ENCODE measurements at places on chromosomes 2 and 18. TPM values are rescaled to one million over a fixed set of nuclear protein-coding genes. Genes with fewer than 3 reads are reported as not detected.

Gene ZNF521
- 1.2 TPM for total RNA-seq

Gene PREPL
- 19.2 TPM for total RNA-seq

Gene FASTKD1
- 12.6 TPM for total RNA-seq

Gene ASB18
- total RNA-seq = not detected

Gene ALLC
- total RNA-seq = not detected

Gene ALKAL2
- 22.5 TPM for total RNA-seq

Gene ANKRD30BL
- total RNA-seq = not detected

Gene CPS1
- total RNA-seq = 0.23 TPM

Gene SNORC
- total RNA-seq = 2.1 TPM

Gene NT5DC4
- not detected for total RNA-seq

Gene SCG2
- 43.3 TPM for total RNA-seq

Gene LRRTM4
- total RNA-seq = not detected

DNA sequence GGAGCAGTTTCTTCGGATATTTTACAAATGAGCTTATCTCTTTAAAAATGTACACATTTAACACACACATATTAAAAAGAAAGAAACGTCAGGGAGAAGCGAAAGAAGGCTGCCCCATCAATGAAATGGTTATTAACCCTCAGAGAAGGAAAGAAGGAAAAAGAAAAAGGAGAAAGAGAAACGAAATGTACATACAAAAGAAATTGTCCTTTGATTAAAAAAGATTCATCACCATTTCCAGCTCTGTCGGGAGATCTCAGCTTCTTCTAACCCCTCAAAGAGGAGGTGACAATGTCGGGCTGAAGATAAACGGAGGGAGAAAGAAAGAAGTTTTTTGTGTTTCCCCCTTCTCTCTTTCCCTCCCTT is 1.5 kb downstream of the IKZF2 start:
- DNase-seq = no peak

DNA sequence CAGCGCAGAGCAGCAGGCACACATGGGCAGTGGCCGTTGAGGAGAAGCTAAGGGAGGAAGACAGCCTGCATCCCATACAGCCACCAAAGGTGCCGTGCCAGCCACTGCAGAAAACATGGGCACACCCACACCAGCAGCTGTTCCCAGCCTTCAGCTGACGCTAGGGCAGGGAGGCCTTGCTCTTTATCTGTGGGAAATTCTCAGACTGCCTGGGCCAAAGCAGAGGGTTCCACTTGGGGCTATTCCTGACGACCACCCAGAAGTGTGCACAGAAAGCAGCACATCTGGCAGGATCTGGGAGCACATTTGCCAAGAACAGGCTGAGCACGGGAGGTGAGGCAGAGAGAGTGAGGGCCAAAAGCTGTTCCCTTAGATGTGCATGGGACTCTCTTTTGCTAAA is 101.3 kb upstream of the SOX11 start:
- no peak for DNase-seq

DNA sequence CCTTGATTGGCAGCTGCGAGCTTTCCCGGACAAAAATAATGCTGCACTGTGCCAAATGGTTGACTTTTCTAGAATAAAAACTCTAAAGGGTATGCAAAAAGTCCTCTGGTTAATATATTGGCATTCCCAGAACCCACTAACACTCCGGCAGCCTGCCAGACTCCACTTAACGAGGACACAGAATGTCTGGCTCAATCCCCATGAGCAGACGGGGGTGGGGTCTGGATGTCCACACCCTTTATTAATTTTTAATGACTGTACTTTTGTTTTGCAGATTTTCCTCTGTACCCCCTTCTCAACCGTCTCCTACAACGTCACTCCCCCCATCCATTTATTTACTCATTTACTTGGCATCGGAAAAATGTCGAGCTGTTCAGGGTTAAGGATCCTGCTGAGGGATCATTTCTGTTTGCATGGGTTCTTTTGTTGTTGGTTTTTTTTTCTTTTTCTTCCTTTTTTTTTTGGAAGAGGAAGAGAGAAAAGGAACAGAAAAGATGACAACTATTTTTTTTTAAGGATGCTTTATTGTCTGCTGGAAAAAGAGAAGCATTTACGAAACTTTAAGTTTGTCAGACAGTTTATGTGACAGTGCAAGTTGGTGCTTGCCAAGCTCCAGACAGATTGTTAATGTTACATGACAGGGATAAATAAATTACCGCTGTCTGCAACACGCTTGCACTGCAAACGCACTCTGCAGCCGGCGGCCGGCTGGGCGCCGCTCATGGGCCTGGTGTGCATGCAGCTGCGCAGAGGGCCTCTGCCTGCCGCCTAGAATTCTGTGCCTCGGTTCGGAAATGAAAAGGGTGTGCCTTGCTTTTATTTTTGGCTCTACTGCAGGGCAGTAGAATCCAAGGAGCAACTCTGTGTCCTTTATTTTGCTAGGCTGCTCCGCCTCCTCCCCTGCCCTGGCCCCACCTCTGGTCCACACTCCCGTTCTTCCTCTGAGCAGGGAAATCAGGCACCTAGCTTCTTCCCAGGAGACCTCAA is 3.6 kb downstream of the LDLRAD4 start:
- DNase-seq = no peak

- no peak for DNase-seq
Measured at GRCh38 chr2:189506514-189506976, 65.3 kb downstream of the WDR75 start.

DNA sequence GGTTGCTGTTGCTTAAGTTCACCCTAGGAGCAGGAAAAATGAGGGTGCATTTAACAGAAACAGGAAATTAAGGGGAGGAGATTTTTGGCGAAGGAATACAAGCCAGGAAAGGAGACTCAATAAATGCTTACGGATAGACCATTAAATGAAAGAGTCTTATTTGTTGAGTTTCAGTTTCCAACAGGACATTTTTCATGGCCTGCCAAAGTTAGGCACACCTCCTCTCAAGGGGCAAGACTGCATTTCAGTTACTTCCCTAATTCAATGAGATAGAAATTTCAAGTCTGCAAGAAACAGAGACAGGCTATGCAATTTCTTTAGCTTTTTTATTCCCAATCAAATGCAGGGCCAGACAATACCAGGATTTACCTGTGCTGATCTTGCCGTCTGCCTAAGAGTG is 394.7 kb upstream of the KLHL29 start:
- DNase-seq = no peak

- DNase-seq = no peak
Measured at GRCh38 chr18:39415471-39415870, 1849.9 kb upstream of the CELF4 start.

DNA sequence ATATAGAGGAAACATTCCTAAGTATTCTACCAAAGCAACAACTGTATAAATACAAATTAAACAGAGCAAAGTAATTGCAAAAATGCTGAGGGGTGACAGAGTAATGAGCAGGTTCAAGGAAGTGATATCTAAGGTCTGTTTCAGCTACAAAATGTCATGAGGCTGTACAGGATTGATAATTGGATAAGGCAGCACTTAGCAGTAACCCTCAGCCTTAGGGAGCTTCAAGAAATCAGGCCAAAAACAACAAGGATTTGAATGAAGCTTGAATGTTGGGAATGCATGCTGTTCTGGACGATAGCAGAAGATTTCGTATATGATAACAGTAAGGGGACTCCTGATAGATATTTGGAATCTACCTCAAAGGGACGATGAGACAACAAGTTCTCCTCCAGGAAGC is 142.0 kb upstream of the MMADHC start:
- no peak for DNase-seq

- no peak for DNase-seq
Measured at GRCh38 chr2:98099939-98100743, 13.2 kb downstream of the VWA3B start.

GRCh38 chr2:221350616-221351015 is 221.5 kb downstream of the EPHA4 start:
- no peak for DNase-seq

DNA sequence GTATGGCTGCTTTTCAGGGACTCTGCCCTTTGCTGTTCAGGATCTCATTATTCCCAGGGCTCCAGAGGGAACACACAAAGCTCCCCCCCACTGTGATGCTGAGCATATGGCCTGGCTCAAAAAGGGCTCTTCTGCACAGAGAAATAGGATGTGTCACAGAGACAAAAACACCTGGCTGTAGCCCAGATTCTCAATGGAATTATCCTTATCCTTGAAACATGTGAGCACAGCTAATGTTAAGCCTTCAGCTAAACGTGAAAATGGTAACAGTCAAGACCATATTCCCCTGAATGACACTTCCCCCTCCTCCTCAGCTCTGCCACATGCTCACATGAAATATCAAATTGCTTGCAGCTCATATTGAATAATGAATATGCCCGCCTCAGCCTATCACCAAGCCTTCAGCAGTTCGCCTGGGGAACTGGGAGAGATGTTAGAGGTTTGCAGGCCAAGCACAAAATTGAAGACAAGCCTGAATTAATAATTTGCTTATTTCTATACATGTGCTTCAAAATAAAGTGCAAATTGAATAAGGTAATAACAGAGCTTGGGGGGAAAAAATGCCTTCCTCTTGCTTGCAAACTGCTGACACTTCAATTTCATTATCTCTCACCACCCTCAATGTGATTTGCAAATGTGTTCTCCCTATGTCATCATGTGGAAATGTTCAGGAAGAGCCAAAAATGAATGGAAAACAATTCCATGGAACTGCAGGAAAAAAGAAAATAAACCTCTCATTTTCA is 181.0 kb upstream of the HNRNPA3 start:
- DNase-seq = no peak

GRCh38 chr2:72983500-72984161 is 66.3 kb downstream of the EMX1 start:
- no peak for DNase-seq

DNA sequence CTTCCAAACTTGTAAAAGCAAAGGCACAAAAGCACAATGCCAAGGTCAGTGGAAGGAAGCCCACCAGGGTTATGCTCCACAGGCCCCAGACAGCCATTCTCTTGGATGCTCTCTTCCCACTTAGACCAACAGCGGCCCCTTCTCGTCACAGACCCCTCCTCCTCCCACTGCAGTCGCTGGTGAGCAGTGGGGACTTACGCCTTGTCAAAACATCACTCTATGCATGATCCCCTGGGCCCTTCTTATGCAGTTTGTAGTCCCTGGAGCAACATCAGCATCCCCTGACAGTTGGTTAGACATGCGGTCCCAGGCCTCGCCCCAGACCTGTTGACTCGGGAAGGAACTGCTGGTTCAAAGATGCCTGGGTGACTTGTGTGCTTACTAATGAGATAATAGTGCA is 376.0 kb upstream of the KLHL29 start:
- DNase-seq = no peak

- no peak for DNase-seq
Measured at GRCh38 chr2:5521461-5521860, 170.7 kb upstream of the SOX11 start.

DNA sequence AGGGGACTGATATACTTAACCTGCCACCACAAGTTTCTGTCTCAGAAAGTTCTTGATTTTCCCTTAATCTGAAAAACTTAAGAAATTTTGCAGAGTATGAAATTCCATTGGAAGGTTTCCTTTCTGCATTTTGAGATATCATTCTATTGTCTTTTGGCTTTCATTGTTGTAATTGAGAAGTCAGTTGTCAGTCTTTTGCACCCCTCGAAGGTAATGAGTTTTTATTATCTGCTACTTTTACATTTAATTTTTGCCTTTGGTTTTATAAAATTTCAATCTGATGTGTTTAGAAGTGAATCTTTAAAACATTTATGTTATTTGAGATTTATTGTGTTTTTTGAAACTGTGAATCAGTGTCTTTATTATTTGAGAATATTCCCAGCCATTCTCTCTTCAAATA is 4.8 kb upstream of the IL36A start:
- DNase-seq = no peak

DNA sequence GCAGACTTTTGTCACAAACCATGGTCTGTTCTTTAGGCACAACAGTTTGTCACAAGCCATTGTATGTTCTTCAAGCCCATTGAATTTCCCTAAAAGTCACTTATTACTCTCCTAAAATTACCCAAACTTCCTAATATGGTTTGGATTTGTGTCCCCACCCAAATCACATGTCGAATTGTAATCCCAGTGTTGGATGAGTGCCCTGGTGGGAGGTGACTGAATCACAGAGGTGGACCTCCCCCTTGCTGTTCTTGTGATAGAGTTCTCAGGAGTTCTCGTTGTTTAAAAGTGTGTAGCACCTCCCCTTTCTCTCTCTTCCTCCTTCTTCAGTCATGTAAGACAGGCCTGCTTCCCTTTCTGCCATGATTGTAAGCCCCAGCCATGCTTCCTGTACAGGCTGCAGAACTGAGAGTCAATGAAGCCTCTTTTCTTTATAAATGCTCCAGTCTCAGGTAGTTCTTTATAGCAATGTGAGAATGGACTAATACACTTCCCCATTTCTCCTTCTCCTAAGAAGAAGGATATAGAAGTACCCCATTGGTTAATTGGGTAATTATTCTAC is 11.2 kb upstream of the GYPC start:
- DNase-seq = no peak

GRCh38 chr18:77911971-77912605 is 662.4 kb downstream of the GALR1 start:
- DNase-seq = no peak

- no peak for DNase-seq
Measured at GRCh38 chr2:145538661-145539350, 1018.9 kb upstream of the ZEB2 start.

DNA sequence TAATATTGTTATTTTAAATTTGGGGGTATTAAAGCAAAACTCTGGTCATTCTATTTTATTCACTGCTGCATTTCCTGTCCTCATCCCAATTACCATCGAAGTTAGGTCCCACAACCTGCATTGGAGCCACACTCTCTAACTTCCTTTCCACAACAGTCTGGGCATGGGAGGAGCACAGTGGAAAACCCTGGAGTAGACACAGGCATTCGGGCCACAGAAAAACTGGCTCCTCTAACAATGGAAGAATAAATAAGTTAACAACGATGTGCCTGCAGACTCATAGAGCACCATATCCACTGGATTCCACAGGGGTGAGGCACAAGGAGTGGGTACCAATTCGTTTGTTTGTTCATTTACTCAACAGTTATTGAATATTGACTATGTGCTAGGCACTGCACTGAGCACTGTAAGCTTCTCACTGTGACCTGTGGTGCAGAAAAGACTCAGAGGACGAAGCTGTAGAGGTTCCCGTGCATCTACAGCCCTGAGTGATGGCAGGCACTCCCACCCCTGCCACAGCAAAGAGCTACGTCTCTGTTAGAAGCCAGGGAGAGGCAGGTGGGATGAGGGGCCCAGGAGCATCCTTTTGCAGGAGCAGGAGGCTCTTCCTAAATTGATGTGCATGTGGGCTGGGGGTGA is 154.2 kb upstream of the PGAP1 start:
- no peak for DNase-seq

- DNase-seq = no peak
Measured at GRCh38 chr2:98009887-98010760, 14.4 kb upstream of the TMEM131 start.

DNA sequence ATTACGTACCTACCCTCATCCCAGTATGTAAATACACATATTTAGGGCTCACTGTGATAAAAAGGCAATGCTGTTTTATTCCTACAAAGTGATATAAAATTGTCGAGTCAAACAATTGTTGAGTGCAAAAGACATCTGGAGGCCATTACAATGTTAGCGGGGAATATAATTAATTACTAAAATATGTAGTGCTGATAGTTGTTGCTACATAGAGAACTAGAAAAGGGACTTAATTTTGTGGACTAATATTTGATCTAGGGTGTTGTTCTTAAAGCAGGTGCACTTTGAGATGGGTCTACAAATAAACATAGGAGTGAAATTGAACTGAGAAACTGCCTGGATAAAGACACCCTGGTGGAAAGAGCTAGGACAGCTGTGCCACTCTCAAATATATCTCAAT is 300.1 kb downstream of the NOL4 start:
- DNase-seq = no peak

GRCh38 chr2:73291461-73292315 is 1.7 kb downstream of the EGR4 start:
- no peak for DNase-seq
